ENCODE measurements at places on chromosomes 13 and 19.

- no peak for DNase-seq
Measured at GRCh38 chr19:18815673-18816072, 16.1 kb upstream of the UPF1 start.

- DNase-seq = peak; percentile 97
Measured at GRCh38 chr13:79451500-79451962, 29.4 kb upstream of the NDFIP2 start.

DNA sequence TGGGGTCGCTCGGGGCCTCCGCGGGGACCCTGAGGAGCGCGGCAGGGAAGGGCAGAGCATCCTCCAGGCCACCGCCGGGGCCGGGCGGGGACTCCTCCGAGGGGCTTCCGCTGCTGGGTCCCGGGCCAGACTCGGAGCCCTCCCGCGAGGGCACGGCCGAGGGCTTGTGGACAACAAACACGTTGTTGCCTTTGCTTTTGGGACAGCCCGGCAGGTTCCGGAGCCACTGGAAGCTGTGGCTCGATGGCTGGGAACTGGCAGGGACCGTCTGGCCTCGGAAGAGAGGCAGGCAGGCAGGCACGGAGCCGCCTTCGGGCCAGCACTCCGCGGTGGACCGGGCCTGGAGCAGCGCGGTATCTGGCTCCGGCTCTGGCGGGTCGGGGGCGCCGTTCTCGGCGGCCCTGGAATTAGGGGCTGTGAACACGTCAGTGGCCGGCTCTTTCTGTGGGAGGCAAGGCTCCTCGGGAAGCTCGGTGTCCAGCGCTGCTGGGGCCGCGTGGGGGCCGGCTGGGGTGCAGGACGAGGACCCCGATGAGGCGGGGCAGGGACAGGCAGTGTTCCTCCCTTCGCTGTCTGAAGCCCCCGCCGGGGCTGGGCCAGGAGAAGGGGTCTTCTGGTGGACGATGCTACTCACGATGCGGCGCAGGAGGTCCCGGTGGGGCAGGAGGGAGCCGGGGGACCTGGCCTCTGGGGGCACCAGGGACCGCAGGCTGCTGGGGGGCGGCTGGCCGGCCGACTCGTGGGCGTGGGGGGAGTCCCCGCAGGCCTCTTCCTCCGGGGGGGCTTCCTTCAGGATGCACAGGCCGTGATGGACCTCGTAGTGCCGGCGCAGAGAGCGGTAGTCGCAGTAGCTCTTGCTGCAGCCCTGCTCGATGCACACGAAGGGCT, 27.6 kb downstream of the ZNF541 start:
- DNase-seq = no peak

GRCh38 chr19:49468746-49469447, 5.1 kb upstream of the FLT3LG start:
- DNase-seq = peak; percentile 51

DNA sequence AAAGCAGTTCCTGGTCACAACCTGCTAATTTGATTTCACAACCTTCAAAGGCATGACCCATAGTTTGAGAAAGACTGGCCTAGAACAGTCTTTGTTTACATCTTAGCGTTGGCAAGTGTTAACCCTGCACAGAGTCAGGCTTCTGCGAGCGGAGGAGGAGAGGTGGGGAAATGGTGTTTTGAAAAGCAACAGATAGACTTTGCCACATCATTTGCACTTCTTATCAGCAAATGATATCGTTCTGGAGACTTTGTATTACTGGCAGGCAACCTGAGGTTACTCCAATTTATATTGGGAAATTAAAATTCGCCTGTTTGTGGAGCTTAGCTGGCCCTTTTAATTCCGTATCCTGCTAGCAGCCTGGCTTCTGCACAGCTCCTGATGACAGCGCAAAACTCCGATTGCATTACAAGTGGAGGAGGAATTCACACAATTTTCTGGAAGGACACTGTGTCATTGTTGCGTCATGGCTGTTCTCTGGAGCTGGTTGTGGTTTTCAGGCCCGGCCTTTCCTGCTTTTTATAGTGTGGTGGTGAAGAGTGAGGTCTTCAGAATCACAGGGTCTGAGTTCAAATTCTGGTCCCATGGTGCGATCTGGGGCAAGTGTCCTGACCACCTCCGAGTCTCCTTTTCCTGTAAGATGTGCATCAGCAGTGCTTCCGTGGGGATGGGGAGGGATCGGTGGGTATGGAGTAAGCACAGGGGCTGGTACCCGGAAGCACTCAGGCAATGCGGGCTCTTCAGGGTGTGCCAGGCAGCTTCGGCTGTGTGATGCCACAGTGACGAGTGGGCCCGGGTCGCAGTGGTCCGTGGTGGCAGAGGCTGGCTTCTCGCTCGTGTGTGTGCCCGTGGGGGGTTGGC, 49.1 kb upstream of the EHD2 start:
- DNase-seq = peak; percentile 96

DNA sequence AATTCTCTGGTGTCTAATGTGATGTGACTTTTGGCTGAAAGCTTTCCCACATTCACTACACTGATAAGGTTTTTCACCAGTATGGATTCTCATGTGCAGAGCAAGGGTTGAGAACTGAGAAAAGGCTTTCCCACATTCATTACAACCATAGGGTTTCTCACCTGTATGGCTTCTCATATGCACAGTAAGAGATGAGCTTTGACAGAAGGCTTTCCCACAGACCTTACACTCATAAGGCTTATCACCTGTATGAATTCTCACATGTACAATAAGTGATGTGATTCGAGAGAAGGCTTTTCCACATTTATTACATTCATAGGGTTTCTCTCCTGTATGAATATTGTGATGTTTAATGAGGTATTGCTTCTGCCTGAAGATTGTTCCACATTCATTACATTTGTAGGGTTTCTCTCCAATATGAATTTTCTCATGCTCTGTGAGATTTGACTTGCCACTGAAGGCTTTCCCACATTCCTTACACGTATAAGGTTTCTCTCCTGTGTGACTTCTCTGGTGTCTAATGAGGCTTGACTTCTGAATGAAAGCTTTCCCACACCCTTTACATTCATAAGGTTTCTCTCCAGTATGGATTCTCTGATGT, 14.0 kb downstream of the ZNF260 start:
- DNase-seq = no peak

DNA sequence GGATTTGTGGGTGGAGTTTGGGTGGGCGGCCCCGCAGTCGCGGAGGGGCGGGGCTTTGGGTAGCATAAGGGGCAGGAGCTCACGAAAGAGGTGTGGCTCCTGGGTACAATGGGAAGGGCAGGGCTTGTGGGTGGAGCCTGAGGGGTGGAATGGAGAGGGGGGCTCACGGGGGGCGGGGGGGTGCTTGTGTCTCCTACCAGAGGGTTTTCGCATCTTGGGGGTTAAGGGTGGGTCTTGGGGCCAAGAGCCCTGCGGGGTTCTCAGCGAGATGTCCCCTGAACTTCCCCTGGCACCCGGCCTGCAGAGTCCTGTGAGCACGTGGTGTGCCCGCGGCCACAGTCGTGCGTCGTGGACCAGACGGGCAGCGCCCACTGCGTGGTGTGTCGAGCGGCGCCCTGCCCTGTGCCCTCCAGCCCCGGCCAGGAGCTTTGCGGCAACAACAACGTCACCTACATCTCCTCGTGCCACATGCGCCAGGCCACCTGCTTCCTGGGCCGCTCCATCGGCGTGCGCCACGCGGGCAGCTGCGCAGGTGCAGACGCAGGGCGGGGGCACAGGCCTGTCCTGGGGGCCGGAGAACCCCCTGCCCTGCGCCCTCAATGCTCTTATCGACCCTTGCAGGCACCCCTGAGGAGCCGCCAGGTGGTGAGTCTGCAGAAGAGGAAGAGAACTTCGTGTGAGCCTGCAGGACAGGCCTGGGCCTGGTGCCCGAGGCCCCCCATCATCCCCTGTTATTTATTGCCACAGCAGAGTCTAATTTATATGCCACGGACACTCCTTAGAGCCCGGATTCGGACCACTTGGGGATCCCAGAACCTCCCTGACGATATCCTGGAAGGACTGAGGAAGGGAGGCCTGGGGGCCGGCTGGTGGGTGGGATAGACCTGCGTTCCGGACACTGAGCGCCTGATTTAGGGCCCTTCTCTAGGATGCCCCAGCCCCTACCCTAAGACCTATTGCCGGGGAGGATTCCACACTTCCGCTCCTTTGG, 5.1 kb downstream of the FSTL3 start:
- no peak for DNase-seq

DNA sequence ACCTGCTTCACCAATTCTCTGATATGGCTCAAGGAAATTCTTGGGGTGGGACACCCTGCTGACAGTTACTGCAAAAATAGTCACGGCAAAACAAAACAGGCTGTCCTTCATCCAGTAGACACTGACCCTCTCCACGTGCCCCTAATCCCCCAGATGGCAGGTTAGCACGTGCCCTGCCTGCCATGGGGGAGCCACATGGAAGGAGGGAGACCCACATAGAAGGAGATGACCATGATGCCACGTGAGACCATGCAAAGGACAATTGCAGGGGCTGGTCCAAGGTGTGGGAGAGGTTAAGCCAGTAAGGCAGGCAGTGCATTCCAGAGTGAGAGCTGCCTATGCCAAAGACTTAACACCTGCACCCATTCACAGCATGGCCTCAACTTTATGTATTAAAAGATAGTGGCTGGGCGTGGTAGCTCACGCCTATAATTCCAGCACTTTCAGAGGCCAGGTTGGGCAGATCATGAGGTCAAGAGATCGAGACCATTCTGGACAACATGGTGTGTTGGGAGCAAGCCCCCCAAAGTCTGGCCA, 82.7 kb downstream of the ZNF429 start:
- no peak for DNase-seq

- no peak for DNase-seq
Measured at GRCh38 chr19:32718286-32718685, 1.3 kb upstream of the TDRD12 start.

GRCh38 chr19:11268783-11269267, 6.5 kb upstream of the DOCK6 start:
- DNase-seq = peak; percentile 84

GRCh38 chr19:8361921-8362793, 1.8 kb upstream of the ANGPTL4 start:
- peak; percentile 99 for DNase-seq

DNA sequence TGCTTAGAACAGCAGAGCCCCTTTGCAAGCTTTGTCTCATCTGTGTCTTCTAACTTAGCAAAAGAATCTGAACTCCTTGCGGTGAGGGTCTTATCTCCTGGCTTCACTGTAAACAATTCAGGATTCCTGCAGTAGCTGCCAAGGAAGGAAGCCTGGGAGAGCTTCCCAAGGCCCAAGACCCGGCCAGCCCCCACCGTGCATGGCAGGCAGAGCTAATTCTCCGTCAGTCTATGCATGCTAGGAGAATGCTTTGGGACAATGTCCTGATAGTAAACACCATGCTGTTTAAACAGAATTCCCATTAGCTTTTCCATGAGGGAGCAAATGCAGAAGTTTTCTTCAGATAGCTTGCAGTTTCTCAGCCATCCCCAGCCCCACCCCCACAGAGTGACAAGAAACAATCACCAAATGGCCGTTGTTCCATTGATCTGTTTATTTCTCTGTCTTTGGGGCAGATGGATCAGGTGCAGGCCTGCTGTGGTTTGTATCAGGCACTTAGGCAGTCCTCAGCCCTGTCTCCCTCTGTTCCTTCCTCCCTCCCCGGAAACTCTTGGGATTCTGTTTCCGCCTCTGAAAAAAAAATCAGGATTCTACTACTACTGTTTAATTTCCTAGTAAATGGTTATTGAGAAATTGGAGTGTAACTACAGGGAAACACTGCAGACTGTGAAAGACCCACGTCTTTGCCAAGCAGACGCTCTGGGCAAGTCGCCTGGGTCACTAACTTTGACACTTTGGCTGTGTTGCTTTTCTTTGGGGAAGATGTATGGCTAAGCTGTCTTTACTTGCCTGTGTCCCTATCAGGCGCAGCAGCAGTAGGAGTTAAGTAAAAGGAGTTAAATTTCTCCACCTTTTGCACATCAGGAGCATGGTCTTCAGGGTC, 40.7 kb upstream of the SPATA13 start:
- DNase-seq = no peak

GRCh38 chr13:97574926-97575325, 141.0 kb downstream of the RAP2A start:
- peak; percentile 34 for DNase-seq

GRCh38 chr13:75825594-75825993, 189.5 kb downstream of the LMO7 start:
- no peak for DNase-seq

GRCh38 chr19:16141043-16141442, 2.4 kb upstream of the HSH2D start:
- DNase-seq = no peak

DNA sequence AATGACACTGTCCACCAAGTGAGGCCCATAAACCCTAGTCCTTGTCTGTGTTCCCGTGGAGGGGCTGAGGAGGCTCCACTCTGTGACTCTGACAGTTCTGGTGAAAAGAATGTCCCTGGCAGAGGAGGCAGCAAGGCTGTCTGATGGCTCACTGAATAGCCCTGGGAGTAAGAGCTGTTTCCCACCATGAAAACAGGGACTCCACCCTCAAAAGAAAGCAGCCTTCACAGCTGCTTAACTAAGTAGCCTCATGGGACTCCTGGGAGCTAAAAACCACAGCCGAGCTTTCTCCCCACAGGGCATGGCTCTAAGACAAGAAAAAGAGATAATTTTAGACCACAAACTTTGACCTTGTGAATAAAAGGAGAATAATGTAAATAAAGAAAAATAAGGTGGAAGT, 135.1 kb upstream of the FRY start:
- DNase-seq = peak; percentile 31

GRCh38 chr13:93859716-93860115, 619.8 kb downstream of the DCT start:
- peak; percentile 60 for DNase-seq

DNA sequence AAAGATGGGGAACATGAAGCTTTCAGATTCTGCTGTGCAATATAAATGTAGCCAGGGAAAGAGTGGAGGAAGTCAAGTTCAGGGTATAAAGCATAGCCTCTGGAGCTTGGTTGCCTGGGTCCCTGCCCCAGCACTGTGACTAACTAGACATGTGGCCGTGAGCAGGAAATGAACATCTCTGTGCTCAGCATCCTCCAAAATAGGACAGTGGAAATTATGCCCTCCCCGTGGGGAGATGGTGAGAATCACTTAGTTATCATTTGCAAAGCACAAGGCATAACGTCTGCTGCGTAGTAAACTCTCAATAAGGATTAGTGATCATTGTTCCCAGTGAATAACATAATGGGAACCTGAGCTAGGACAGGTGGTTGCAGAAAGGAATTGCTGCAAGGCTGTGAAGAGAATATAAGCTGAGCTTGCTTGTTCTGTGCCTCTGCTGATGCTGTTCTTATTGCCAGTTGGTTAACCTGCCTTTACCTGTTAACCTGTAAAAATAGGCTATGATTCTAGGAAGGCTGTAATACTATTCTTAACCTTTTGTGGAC, 441.0 kb downstream of the COG6 start:
- DNase-seq = no peak

- no peak for DNase-seq
Measured at GRCh38 chr19:1882786-1883692, 2.3 kb downstream of the ABHD17A start.

GRCh38 chr13:37225414-37226070, 120.1 kb upstream of the CSNK1A1L start:
- peak; percentile 10 for DNase-seq

- DNase-seq = no peak
Measured at GRCh38 chr13:65499256-65499655, 1730.9 kb downstream of the PCDH9 start.

Measured in ELR (cell line).